ENCODE measurements at places on chromosomes 6 and 20.

DNA sequence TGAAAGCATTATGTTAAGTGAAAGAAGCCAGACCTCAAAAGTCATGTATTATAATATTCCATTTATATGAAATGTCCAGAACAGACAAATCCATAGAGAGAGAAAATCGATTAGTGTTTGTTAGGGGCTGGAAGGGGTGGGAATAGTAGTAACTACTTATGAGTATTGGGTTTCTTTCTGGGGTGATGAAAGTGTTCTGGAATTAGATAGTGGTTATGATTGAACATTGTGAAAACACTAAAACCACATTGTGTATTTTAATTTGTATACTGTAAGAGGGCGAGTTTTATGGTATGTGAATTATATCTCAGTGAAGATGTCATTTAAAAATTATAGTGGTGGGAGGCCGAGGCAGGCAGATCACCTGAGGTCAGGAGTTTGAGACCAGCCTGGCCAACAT, 52.0 kb upstream of the KIF13A start:
- DNase-seq: no peak

GRCh38 chr6:150204705-150205472, 62.0 kb downstream of the PPP1R14C start:
- DNase-seq: no peak

- no peak for DNase-seq
Observed at GRCh38 chr6:168393126-168393870, 47.7 kb upstream of the SMOC2 start.

DNA sequence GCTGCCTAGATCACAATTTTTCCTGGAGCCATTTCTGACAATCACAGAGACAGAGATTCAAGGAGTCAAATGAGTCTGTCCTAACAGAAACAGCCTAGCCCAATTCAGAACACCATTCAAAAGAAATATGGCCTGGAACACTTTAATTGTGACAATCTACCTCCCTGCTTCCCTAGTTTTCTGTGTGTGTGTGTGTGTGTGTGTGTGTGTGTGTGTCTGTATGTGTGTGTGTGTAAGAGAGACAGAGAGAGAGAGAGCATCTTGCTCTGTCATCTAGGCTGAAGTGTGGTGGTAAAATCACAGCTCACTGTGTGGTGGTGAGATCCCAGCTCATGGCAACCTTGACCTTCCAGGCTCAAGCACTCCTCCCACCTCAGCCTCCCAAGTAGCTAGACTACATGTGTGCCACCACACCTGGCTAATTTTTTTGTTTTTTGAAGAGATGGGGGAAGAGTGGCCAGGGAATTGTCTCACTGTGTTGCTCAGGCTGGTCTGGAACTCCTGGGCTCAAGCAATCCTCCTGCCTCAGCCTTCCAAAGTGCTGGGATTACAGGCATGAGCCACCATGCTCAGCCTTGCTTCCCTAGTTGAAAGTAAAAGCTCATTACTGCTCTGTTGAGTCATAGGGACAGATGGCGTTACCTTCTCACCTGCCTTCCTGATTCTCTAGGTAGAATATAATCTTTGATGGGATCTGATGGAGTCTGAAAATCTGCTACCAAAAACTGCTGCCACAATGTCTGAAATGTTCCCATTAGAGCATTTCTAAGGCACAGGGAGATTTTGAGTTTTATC, 89.6 kb upstream of the BEND6 start:
- no peak for DNase-seq

- DNase-seq: peak; percentile 79
Observed at GRCh38 chr6:109434456-109434855, 6.0 kb downstream of the PPIL6 start.

GRCh38 chr6:149181304-149181703, 136.2 kb upstream of the TAB2 start:
- DNase-seq: no peak

GRCh38 chr6:227812-228338, 64.4 kb upstream of the DUSP22 start:
- no peak for DNase-seq

DNA sequence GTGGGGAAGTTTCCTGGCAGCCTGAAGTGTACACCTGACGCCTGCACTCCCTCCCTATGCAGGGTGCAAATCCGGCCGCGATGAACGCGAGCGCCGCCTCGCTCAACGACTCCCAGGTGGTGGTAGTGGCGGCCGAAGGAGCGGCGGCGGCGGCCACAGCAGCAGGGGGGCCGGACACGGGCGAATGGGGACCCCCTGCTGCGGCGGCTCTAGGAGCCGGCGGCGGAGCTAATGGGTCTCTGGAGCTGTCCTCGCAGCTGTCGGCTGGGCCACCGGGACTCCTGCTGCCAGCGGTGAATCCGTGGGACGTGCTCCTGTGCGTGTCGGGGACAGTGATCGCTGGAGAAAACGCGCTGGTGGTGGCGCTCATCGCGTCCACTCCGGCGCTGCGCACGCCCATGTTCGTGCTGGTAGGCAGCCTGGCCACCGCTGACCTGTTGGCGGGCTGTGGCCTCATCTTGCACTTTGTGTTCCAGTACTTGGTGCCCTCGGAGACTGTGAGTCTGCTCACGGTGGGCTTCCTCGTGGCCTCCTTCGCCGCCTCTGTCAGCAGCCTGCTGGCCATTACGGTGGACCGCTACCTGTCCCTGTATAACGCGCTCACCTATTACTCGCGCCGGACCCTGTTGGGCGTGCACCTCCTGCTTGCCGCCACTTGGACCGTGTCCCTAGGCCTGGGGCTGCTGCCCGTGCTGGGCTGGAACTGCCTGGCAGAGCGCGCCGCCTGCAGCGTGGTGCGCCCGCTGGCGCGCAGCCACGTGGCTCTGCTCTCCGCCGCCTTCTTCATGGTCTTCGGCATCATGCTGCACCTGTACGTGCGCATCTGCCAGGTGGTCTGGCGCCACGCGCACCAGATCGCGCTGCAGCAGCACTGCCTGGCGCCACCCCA, 1.2 kb downstream of the GPR6 start:
- DNase-seq: no peak

DNA sequence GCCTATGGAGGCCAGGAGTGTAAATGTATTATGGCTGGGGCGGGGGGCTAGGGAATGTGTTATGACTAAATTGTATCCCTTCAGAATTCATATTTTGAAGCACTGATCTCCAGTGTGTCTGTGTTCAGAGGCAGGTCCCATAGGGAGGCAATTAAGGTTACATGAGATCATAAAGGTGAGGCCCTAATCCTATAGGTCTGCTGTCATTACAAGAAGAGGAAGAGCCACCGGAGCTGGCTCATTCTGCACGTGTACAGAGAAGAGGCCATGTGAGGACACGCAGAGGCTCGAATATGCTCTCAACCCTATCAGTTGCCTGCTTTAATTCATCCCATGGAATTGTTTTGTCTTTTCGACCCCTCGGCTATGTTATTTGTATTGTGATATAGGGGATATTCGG, 76.9 kb downstream of the VTA1 start:
- no peak for DNase-seq

- no peak for DNase-seq
Observed at GRCh38 chr6:167933847-167934246, 63.6 kb upstream of the KIF25 start.

DNA sequence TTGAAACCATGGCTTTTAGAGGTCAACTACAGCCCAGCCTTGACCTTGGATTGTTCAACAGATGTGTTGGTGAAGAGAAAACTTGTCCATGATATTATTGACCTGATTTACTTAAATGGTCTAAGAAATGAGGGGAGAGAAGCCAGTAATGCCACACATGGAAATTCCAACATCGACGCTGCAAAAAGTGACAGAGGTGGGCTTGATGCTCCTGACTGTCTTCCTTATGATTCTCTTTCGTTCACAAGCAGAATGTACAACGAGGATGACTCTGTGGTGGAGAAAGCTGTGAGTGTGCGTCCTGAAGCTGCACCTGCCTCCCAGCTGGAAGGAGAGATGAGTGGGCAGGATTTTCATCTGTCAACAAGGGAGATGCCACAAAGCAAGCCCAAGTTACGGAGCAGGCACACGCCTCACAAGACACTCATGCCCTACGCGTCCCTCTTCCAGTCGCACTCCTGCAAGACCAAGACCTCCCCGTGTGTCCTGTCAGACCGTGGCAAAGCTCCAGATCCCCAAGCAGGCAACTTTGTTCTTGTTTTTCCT, 16.2 kb downstream of the TTLL2 start:
- DNase-seq: no peak

DNA sequence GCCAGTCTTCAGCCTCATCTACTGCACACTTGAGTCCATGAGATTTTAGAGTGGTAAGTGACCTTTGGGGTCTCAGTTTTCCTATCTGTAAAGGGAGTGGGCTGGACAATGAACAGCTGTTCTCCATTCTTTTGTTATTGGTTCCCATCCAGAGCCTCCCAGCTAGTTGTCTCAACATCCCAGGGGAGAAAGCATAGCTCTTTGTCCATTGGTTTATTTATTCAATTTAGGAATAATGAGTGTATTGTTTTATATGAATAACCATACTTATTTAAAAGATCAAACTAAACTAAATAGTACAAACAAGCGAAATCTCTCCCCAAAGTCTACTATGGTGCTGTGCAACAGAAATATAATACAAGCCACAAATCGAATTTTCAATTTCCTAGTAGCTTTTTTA, 13.7 kb downstream of the PIGT start:
- DNase-seq: no peak

GRCh38 chr6:73728548-73729205, 32.7 kb downstream of the CD109 start:
- DNase-seq: peak; percentile 55

- no peak for DNase-seq
Observed at GRCh38 chr20:24734139-24734538, 214.9 kb upstream of the CST7 start.

DNA sequence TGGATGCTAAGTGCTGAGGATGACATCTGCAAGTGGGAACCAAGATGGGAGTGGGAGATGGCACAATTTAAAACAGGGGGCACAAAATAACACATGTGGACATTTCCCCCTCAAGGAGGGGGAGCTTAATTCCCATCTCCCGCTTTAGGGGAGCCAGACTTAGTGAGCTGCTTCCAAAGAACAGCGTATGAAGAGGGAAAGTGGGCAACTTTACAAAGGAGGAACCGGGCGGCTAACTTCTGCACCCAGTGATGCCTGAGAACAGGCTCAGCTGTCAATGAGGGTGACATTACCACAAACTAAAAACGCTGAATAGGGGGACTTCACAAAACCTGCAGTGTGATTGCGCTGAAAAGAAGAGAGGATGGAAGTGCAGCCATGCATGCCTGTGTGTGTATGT, 95.5 kb upstream of the NXT1 start:
- DNase-seq: no peak

DNA sequence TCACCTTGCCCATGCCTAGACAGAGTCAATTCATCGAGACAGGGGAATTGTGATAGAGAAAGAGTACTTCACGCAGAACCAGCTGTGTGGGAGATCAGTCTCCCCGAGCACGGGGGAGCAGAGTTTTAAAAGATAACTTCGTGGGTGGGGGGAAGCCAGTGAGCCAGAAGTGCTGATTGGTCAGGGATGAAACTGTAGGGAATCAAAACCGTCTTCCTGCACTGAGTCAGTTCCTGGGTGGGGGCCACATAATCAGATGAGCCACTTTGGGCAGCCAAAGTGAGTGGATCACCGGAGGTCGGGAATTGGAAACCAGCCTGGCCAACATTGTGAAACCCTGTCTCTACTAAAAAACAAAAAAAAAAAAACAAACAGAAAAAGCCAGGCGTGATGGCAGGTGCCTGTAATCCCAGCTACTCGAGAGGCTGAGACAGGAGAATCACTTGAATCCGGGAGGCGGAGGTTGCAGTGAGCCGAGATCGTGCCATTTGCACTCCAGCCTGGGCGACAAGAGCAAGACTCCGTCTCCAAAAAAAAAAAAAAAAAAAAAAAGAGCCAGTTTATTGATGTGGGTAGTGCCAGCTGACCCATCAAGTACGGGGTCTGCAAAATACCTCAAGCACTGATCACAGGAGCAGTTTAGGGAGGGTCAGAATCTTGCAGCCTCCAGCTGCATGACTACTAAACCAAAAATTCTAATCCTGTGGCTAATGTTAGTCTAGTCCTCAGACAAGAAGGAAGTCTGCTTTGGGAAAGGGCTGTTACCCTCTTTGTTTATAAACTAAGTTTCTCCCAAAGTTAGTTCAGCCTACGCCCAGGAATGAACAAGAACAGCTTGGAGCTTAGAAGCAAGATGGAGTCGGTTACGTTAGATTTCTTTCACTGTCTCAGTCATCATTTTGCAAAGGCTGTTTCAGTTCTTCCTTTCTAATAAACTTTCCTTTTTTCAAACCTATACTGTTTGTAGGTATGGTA, 3.9 kb upstream of the TRIM39 start:
- no peak for DNase-seq

- no peak for DNase-seq
Observed at GRCh38 chr20:57377350-57377749, 13.8 kb upstream of the RBM38 start.

GRCh38 chr6:33634946-33635345, 13.8 kb downstream of the ITPR3 start:
- peak; percentile 29 for DNase-seq

DNA sequence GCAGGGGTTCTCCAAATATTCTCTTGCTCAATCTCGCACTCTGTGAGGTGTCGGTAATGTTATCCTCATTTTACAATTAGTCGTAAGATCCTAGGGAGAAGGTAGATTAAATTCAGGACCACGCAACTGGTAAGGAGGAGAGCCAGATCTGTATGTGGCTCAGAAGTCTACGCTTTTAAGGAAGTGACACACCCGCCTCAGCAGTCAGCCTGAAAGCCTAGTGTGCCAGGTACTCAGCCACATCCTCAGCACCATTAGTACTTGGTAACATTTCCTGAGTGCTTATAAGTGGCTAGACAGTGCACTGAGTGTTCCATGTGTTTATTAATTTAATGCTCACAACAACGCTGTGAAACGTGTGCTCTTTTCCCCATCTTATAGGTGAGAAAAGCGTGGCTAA, 63.7 kb downstream of the DHX35 start:
- DNase-seq: no peak

GRCh38 chr6:1079525-1079924, 232.4 kb upstream of the FOXQ1 start:
- DNase-seq: no peak

DNA sequence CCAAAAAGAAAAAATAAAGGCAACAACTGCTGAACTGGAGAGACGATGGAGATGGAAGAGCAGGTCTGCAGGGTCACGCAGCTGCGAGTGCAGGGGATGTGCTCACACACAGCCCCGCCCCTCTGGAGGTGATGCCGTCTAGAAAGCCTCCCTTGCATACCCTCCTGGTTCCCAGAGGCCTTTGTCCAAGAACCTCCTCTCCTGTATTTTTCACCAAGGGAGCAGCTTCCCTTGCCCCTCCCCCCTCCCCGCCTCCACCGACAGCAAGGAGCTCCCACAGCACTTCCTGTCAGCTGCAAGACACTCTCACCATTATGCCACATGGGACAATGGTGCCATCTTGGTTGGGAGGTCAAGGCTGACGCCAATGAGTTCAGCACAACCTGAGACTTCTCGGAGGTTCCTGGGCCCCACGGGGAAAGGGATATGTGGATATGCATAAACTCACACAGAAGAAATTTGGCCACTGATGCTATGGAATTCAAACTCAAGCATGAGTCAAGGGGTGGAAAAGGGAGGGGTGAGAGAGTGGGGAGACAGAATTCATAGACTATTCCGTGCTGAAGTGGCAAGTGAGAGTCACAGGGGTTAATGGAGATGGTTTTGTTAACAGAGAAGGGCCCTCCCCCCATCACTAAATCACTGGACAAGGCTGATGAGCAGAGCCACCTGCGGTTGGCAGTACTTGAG, 132.9 kb downstream of the SCML4 start:
- no peak for DNase-seq
